ENCODE measurements at places on chromosomes 11 and 22.

DNA sequence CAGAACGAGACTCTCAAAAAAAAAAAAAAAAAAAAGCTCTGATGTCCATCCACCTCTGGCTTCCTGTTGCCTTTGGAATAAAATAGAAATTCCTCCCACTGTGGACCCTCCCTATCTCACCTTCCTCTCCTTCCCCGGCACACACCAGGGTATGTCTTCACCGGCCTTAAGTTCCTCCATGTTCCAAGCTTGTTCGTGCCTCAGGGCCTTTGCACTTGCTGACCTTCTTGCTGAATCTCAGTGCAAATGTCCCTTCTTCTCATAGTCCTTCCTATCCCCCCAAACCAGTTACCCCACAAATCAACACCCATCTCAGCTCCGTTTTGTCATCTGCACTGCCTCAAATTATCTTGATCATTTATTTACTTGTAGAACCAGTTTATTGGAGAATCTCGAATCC lies 20.6 kb downstream of the IFT27 start:
- DNase-seq: no peak

GRCh38 chr11:68753300-68753699 lies 2.0 kb upstream of the TESMIN start:
- no peak for DNase-seq

GRCh38 chr11:118291477-118292135 lies 12.9 kb upstream of the CD3E start:
- no peak for DNase-seq

DNA sequence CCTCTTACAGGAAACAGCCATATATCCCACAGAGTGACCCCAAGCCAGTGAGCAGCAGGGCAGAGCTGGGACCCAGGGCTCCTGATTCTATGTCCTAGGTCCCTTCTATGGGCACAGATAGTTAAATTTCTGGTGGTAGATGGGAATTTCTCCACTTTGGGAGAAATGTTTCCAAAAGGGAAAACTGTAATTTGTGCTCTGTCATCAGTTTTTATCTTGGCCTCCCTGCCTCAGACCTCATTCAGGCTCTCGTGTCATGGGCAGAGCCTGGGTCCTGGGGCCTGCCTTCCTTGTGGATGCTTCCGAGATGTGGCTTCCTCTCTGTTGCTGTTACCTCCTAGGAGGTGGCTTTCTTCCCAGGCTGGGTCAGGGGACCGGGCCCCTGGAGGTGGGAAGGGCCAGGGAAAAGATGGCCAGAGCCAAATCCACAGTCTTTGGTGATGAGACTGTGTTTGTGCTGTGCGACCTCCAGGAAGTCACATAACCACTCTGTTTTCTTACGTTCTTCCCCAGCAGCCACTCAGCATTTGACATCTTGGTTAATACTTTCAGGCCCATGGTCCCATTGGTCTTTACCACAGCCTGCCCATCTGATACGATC lies 8.6 kb downstream of the LRRC32 start:
- DNase-seq: no peak

GRCh38 chr11:13826505-13827278 lies 135.8 kb upstream of the SPON1 start:
- no peak for DNase-seq

DNA sequence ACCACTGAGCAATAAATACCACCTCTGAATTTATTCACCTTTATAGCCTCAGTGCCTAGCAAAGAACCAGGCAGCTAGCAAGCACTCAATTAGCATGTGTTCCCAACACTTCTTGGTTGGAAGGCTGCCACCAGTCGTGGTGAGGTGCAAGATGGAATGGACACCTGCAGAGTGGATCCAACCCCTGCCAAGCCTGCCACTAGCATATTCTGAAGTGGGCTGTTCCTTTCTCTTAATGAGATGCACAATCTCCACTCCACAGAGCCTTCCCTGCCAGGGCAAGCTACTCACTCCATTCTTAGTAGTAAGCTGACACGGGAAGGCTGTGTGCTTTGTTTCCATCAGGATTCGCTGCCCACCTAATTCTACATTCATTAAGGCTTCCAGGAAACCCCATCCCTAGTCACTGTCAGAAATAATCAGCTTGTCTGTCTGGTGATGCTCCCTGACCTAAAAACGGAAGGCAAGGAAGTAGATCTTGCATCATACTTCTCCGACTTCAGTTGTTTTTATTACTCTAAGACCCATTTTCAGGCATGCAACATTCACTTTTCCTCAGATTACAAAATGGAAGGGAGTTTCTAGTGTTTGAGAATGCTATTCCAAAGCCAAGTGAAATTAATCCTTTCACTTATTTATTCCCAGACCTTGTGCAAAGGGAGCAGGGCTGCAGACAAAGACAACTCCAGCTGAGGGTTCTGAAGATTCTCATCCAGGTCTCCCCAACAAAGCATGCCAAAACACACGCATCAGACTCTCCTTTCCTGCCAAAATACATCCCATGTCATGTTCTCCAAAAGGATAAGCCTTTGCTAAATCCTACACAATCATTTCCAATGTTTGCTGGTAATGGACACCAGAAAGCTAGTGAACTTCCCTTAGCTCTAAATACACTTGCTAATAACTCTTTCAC lies 128.0 kb downstream of the TENM4 start:
- DNase-seq: no peak

- DNase-seq: no peak
These were observed 1.7 kb downstream of the SMTN start for GRCh38 chr22:31082606-31083376.

GRCh38 chr11:46894961-46895360 lies 23.4 kb downstream of the LRP4 start:
- no peak for DNase-seq

GRCh38 chr11:3809624-3809928 lies 1.2 kb downstream of the PGAP2 start:
- no peak for DNase-seq

- no peak for DNase-seq
These were observed 111.1 kb downstream of the TP53I11 start for GRCh38 chr11:44839458-44840084.

- no peak for DNase-seq
These were observed 27.8 kb downstream of the ANO1 start for GRCh38 chr11:70105755-70106571.

DNA sequence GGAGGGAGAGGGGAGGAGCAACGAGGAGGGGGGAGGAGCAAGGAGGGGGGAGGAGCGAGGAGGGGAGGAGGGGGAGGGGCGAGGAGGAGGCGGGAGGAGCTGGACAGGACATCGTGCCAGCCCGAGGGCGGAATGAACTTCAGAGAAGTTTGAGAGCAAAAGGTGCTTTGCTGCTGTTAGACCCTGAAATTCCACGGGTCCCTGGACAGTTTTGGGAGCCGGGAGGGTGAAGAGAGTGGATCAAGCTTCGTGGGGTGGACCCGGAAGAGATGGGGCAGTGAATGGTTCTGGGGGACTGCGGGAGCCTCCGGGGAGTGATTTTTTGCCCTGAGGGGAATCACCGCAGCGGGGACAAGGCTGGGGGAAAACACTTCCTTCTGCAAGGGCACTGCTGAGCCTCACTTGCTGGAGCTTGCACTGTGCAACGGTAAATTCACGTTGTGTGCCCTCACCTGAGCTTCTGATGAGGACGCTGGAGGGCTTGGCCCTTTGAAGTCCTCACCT lies 10.7 kb upstream of the NLRP6 start:
- no peak for DNase-seq

- no peak for DNase-seq
These were observed 30.8 kb upstream of the SLC22A12 start for GRCh38 chr11:64560139-64560771.

GRCh38 chr22:20625270-20625669 lies 117.9 kb downstream of the MED15 start:
- DNase-seq: no peak

DNA sequence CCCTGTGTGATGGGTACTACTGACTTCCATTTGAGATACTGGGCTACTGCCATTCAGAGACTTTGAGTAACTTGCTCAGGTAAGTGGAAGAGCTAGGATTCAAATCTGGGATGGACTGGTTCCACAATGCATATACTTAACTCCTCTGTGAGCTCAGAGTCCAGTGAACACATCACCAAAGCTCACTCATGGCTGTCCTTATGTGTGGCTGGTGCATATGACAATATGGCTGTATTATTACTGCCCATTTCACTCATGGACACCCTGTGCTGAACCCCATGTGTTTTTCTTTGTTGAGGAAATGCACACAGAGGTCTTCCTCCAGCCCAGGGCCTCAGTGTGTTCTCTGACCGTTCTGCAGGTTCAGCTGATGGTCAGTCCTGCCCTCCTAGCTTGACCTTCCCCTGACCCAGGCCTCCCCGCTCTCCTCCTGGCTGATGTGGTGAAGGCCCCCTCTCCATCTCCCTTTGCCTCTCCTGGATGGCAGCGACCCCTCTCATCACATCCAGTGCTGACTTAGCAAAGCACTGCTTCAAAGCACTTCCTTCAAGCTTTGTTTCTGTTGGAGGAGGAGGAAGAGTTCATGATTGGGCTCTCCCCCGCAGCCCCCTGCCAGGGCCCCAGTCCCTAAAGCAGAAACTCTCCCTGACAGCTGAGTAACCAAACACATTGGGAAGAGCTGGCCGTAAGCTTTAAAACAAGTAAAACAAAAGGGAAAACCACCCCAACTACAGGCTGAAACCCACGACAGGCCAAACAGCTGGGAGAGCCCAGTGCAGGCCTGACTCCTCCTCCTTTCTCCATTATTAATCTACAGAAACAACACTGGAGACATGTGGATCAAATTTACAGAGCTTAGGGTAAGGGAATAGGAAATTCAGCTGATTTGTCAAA lies 101.2 kb downstream of the NAT10 start:
- peak; percentile 70 for DNase-seq
